CD4-positive, alpha-beta T cell treated with Interleukin-4 for 1 hour (primary cell): ENCODE measurements at places on chromosomes 6 and 20.

- no peak for DNase-seq
Measured at GRCh38 chr6:113122060-113122459, 735.1 kb upstream of the MARCKS start.

DNA sequence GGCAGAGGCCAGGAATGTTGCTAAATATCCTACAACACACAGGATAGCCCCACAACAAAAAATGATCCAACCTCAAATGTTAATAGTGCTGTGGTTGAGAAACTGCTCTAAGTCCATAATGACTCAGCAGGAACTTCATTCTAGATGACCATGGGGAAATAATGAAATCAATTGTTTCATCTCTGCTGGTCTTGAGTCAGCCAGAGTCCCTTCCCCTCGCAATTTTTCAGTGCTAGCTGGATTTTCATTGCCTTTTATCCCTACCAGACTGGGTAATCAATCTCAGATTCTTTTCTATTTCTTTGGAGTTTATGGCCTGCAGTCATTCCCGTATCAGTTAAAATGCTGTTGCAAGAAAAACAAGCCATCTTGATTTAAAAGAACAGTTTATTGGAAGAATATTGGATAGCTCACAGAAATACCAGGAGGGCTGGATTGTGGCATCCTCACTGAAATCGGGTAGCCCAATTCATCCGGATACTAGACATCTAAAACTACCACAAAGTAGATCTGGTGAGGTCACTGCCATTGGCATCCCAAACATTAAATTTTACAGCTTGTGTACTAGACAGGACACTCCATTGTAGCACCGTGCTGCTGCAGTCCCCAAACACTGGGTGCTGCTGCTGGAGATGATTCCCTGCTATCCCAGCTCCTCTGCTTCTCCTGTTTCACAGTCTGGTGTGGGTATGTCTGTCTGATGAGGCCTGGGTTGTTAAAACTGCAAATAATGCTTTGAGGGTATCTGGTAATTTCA is 30.3 kb upstream of the POPDC3 start:
- no peak for DNase-seq

DNA sequence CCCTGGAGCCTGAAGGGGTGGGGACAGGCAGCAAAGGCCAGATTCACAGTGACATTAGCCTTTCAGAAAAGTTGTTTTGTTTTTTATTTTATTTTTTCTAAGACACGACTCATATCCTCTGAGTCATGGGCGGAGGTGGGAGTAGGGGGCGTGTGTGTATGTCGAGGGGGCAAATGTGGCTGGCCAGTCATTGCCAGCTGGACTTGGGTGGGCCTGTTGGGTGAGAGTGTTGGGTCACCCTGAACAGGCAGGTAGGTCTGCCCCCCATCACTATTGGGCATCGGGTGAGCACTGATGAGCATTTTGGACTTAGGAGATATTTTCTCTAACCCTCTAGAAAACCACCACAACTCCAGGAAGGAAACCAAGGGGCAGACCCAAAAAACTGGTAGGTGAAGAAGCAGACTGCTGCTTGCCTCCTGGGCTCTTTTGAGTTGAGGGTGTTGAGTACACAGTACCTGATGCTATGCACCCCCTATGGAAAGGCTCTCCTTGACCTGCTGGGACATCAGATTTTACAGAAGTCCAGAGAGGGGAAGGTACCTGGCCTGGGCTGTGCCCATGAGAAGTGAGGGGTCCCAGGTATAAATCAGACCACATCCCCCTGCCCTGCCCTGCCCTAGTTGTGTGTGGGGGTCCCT is 5.6 kb downstream of the SMIM29 start:
- DNase-seq = no peak

DNA sequence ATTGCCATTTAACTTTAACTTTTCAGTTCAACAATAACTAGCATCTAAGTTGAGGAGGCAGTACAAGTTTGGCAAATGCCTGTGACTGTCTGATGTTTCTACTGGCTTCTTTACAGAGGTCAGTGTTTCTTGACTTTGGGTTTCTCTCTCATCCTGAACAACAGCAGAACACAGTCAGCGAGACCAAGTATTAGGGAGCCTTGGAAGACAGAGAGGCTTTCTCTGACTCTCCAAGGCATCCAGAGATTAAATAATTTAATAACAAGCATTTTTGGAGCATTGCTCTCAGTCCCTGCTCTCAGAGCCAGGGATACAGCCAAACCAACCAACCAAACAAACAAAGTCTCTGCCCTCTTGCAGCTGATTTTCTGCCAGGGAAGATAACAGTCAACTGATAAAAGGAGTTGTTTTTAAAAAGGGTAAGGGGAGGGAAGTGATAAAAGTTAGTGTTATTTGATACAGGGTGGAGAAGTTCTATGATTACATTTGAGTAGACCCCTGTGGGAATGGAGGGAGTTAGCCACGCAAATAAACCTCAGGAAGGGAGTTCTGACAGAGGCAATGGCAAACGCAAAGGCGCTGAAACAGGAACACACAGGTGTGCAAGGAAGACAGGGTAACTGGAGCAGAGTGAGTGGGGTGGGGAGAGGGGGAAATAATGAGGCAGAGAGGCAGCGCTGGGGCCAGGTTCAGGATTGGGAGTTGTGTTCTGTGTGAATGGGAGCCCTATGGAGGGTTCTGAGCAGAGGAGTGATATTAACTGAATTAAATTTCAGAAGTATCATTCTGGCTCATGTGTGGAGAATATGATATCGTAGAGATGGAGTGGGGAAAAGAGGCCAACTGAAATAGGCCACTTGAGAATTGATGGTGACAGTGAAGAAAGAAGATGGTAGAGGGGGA is 55.2 kb downstream of the SEL1L2 start:
- no peak for DNase-seq

DNA sequence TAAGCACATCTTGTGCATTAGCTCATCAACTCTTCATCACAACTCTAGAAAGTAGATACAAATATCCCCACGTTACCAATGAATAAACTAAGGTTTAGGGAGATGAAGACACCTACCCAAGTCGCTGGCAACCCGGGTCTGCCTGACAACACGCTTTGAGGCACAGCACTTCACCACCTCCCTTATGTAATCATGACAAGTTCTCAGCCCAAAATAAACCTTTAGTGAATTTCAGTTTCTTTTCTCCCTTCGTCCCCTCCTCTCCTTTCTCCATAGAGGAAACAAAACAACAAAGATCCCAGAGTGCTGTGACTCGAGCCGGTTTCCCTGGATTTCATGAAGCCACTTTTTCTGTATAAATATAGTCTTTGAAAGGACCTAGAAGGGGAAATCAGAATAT is 105.4 kb downstream of the MAFB start:
- DNase-seq = no peak

DNA sequence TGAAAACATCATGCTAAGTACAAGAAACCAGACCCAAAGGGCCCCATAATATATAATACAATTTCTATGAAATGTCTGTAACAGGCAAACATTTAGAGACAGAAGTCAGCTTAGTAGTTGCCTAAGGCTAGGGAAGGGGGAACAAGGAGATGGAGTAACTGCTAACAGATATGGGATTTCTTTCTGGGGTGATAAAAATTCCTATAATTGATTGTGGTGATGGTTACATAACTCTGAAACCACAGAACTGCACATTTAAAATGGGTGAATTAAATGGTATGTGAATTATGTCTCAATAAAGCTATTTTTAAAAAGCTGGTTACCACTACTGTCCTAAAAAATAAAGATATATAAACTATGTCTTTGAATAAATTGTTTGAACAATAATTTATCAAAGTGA is 3.2 kb downstream of the CEP162 start:
- DNase-seq = no peak

DNA sequence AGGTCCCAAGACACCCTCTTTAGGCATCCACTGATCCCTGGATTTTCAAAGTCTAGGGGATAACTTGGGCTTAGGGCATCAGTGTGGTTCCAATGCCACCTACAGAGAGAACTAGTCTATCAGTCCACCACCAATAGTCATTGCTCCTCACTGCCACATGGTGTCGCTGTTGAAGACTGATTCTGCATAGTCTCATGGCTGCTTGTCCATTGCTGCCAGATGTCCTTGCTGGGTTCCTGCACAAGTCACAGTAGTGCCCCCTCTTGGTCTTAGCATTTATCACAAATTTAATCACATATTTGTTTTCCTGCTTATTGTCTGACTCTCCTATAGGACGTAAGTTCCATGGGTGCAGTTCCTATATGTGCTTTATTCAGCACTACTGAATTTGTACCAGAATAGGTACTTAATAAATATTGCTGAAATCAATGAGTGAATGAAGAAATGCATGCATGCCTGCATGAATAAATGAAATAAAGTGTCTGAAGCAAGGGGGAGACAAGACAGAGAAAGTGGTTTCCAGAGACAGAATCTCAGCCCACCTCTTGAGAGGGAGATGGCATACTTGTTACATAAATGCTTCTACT is 45.9 kb upstream of the RALY start:
- peak; percentile 31 for DNase-seq

- no peak for DNase-seq
Measured at GRCh38 chr6:159059885-159060506, 15.2 kb upstream of the TAGAP start.

DNA sequence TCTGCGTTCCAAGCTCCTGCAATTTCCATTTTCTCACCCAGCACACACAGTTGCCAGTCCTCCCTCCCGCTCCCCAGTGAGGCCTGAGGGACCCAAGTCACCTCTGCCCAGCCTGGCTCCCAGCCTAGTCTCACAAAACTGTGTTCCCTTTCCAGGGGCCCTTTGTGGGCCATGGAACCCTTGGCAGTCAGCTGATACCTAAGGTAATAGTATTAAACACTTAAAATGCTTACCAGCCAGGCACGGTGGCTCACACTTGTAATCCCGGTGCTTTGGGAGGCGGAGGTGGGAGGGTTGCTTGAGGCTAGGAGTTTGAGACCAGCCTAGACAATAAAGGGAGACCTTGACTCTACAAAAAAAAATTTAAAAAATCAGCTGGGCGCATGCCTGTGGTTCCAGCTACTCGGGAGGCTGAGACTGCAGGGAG is 3.2 kb upstream of the RBM38 start:
- DNase-seq = no peak
